Activated CD8-positive, alpha-beta memory T cell treated with anti-CD3 and anti-CD28 coated beads for 24 hours (primary cell): ENCODE measurements at places on chromosomes 2 and 18.

- no peak for DNase-seq
These were observed 28.5 kb upstream of the MARCHF7 start for GRCh38 chr2:159683817-159684216.

GRCh38 chr18:12052866-12053265, 40.8 kb upstream of the ANKRD62 start:
- no peak for DNase-seq

GRCh38 chr2:234588054-234588430, 91.2 kb upstream of the ARL4C start:
- no peak for DNase-seq

- no peak for DNase-seq
These were observed 136.9 kb upstream of the IL1R2 start for GRCh38 chr2:101854877-101855276.

DNA sequence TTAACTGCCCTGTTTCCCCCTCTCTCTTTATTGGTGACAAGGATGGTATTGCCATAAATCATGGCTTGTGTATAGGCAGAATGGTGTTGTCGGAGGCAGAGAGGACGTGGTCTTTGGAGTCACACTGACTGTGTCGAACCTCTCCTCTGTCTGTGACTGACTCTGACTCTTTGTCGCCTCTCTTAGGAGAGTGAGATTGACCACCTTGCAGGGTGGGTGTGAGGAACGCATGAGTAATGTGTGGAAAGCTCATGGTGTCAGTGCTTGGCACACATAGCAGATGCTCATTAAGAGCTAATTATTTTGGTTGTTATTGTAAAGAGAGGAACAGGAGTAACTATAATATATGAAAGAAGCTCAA, 145.6 kb downstream of the TTC27 start:
- DNase-seq = no peak
